ENCODE measurements at places on chromosomes 12 and 14.

DNA sequence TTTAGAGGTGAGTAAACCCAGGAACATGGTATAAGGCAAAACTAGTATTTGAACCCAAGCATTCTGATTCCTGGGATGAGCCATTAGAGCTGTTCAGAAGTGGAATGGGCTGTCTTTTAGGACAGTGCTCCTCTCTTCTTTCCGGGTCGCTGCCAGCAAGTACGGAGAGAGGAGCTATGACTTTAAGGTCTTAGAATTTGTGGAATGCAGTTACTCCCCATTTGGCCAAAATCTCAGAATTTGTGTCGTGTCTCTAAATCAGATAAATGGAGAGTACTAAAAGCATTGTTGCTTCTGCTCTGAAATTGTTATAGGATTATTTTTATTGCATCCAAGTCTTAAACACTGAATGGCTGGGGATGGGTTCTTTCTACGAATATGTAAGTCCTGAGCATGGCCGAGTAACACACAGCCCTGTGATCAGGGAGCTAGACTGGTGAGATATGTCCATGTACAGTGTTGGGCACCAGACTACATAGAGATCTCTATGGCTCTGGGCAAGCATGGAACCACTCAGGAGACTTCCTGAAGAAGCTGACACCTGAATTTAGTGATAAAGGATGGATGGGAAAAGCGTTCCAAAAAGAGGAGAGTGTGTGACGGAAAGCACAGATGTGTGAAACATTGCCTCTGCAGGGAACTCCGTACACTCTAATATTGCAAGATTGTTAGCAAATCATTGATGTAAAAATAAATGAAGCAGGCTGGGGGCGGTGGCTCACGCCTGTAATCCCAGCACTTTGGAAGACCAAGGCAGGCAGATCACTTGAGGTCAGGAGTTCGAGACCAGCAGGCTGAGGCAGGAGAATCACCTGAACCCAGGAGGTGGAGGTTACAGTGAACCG, 184.7 kb downstream of the SRGAP1 start:
- DNase-seq: no peak

DNA sequence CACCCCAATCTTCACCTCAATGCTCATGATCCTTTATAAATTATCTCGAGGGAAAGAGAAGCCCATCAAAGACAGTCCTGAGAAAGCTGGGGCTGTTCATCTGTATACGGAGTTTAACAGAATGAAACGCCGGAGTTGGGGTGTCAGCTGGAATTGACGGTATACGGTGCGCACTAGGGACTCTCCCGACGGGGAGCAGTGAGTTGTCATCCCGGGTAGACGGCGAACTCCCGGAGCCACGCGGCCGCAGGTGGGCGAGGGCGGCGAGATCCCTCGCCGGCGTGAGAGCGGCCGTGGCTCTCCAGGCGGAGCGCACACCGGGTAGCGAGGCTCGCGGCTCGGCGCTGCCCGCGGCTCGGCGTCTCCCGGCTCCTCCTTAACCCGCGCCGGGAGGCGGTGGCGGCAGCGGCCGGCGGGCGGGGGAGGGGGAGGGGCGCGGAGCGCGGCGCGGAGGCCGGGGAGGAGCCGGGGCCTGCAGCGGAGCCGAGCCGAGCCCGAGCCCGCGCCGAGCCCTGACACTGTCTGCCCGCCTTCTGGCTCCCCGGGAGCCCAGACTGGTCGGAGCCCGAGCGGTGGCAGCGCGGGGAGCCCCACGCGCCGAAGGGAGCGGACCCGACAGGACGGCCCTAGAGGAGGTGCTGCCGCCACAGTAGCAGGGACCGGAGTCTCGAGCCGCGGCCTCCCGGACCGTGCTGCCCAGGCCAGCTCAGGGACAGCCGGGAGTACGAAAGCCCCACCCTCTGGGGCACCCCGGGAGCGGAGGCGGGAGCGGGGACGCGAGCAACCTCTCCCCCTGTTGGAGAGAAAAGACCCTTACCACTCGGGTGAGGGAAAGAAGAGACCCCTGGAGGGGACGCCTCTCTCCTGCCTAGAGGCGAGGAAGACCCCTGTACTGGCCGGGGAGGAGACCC, at the start of gene FOXJ2:
TSS of gene FOXJ2 (plus strand) at position 475 of the 911 bp plus-strand sequence. CDS start 7,117 bp downstream, outside the sequence.
- peak; percentile 59 for DNase-seq

DNA sequence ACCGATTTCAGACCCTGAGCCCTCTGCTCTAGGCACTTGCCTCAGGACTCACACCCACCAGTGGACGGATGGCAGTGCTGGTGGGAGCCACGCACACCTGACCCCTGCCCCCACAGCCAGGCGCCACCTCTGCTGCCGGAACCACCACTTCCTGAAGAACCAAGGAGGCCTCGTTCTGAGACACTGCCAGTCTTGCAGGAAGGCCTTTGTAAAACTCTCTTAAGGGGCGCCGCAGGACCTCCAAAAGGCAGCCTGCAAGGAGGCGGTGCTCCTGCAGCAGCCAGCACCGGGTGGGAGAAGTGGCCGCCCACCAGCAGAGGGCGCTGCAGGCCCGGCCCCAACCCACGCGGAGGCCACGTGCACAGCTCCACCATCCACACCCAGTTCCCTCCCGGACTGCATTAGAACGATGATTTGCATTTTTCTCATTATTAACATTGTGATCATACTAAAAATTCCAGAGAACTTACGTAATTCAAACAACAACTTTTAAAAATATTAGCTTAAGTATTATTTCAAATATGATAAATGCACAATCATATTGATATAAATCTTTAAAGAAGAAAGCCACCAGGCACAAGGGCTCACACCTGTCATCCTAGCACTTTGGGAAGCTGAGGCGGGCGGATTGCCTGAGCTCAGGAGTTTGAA, 12.8 kb downstream of the STX2 start:
- no peak for DNase-seq

DNA sequence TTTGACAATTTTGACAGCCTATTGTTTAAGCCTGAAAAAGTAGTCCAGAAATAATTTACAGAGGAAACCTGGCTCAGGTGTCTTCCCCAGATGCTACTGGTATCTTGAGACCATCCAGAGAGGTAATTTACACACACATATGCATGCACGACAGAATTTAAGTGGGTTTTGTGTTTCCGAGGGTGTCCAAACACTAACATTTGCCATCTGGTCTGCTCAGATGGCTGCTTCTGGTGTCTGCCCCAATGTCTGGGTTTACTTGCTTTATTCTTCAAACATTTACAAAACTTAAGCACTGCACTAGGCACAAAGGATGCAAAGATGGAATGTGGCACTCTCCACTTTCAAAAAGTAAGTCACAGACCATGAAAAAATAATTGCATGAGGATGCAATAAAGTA, 226.6 kb upstream of the EGLN3 start:
- no peak for DNase-seq

GRCh38 chr14:103099081-103099732, 4.7 kb downstream of the EXOC3L4 start:
- DNase-seq: no peak

DNA sequence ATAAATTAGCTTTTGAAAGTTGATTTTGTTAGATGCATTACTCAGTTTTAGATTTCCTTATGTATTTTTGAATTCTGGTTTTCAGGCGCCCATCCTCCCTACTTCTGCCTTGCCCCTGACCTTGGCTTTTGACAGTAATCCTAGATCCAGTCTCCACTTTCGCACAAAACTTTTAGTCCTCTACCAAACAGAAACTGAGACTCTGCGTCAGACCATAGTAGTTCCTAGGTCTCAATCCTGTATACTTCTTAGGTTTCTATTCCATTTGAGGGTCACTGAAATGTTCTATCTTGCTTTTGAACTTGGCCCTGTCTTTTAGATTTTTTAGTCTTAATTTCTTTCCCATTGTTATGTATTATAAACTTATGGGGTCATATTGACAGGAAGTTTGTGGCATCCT, 307.9 kb upstream of the GARIN6 start:
- no peak for DNase-seq

GRCh38 chr14:100532154-100532861, 54.9 kb downstream of the BEGAIN start:
- DNase-seq: no peak

- no peak for DNase-seq
Observed at GRCh38 chr12:109581856-109582255, 8.3 kb downstream of the MVK start.

DNA sequence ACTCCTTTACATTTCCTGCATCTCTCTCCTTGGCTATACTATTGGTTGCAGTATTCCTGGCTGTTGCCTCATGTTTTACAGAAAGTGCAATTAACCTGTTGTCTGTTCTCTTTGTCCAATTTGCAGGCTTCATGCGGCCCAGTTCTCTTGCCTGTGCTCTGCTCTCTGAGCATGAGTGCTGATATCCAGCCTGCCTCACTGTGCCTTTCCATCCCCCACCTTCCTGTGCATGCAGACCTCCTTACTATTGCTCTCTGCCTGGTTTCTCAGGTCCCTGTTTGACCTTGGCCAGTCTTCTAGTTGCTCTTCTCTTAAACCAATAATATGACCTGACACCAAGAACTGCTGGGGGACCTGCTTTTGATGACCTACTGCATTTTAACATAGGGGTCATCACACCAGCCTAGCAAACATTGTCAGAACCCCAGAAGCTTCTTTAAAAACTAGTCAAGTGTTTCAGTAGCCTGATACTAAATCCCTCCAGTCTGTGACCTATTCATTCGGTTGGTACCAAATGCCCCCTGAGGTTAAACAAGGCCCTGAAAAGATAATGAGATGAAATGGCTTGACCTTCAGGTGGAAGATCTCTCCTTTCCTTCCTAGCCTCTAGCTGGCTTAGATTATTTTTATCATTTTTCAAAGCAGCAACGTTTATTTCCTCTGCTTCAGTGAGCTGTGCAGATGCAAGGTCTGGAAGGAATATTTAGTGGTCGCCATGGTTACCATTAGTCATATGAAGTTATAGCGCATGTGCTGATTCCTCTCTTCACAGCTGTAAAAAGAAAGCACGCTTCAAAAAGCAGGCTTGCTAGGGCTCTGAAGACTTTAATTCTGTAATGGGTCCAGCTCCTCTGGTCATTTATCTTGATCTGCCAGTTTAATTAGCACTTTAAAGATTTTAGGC, 216.5 kb downstream of the PHLDA1 start:
- no peak for DNase-seq

DNA sequence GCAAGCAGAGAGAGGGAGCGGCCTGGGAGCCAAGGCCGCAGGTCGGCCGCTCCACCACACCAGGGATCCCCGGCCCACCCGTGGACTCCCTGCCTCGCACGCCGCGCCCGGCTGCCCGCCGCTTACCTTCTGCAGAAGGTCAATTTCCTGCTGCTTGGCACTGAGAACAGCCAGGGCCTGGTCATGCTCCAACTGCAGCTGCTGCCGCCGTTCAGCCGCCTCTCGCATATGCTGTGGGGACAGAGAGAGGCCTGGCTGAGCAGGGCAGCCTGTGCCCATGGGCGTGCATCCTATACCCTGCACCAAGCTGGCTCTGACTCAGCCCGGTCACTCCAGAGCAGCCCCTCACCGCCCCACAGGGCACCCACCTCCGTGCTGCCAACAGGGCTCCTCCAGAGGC, 141.1 kb downstream of the PIWIL1 start:
- no peak for DNase-seq

Data from NCI-H774 (cell line).